Cardiac ventricle fibroblast (primary cell): ENCODE measurements at places on chromosomes 3 and 15. TPM values are rescaled to one million over a fixed set of nuclear protein-coding genes. Genes with fewer than 3 reads are reported as not detected.

The TEX55 gene
- not detected in 2 replicates for total RNA-seq

The ATP13A5 gene
- not detected in 2 replicates for total RNA-seq

The POC1A gene
- total RNA-seq, result 1.2 and 2.1 TPM in 2 replicates

The RTP3 gene
- total RNA-seq, result not detected in 2 replicates

The CFAP20DC gene
- 0.06 and 0.98 TPM in 2 replicates for total RNA-seq

The PRICKLE2 gene
- 35.1 and 39.5 TPM in 2 replicates for total RNA-seq

The CFAP44 gene
- 1.5 and 3.8 TPM in 2 replicates for total RNA-seq

The SLC6A1 gene
- total RNA-seq, result not detected in 2 replicates

The SEC62 gene
- 32.6 and 37.0 TPM in 2 replicates for total RNA-seq

The AGBL1 gene
- not detected in 2 replicates for total RNA-seq
